ENCODE measurements at places on chromosomes 4 and X.

- no peak for DNase-seq
Measured at GRCh38 chr4:41120297-41121217, 93.8 kb downstream of the APBB2 start.

- no peak for DNase-seq
Measured at GRCh38 chrX:105870445-105870844, 48.1 kb downstream of the NRK start.

GRCh38 chr4:70651864-70652506, 14.3 kb downstream of the JCHAIN start:
- DNase-seq: no peak

GRCh38 chr4:76738086-76738931, 159.6 kb downstream of the SOWAHB start:
- DNase-seq: no peak

- DNase-seq: no peak
Measured at GRCh38 chr4:2647403-2648158, 108.6 kb downstream of the TNIP2 start.

DNA sequence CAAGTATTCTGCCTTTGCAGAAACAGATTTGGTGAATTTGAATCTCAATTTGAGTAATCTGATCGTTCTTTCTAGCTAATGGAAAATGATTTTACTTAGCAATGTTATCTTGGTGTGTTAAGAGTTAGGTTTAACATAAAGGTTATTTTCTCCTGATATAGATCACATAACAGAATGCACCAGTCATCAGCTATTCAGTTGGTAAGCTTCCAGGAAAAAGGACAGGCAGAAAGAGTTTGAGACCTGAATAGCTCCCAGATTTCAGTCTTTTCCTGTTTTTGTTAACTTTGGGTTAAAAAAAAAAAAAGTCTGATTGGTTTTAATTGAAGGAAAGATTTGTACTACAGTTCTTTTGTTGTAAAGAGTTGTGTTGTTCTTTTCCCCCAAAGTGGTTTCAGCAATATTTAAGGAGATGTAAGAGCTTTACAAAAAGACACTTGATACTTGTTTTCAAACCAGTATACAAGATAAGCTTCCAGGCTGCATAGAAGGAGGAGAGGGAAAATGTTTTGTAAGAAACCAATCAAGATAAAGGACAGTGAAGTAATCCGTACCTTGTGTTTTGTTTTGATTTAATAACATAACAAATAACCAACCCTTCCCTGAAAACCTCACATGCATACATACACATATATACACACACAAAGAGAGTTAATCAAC, 15.3 kb downstream of the PLP1 start:
- DNase-seq: no peak

- no peak for DNase-seq
Measured at GRCh38 chr4:7472442-7473013, 37.8 kb upstream of the PSAPL1 start.

- no peak for DNase-seq
Measured at GRCh38 chr4:14856934-14857235, 145.4 kb upstream of the CPEB2 start.

DNA sequence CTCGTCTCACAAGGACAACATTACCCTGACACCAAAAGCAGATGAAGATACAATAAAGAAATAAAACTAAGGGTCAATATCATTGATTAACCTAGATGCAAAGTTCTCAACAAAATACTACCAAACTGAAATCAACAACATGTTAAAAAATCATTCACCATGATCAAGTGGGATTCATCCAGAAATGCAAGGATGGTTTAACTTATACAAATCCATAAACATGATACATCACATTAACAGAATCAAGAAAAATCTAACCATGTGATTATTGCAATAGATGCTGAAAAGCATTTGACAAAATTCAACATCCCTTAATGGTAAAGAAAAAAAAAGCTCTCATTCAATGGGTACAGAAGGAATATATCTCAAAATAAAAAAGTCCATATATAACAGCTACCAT, 514.9 kb downstream of the TMA16 start:
- DNase-seq: no peak

DNA sequence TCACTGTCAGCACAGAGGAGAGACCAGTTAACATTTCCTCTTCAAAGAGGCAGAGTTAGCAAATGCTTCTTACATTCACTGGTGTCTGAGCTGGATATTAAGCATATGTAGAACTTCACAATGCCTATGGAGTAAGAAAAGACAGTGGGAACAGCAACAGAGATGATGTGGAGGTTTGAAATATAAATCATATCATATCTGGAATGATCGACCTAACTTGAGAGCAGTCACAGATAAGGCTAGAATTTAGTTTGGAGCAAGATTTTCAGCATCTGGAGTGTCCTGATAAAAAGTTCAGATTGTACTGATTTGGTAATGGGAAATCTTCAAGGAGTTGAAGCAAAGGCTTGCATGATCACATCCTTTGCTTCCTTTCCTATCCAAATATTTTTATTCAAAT, 90.5 kb upstream of the ANKRD50 start:
- no peak for DNase-seq

DNA sequence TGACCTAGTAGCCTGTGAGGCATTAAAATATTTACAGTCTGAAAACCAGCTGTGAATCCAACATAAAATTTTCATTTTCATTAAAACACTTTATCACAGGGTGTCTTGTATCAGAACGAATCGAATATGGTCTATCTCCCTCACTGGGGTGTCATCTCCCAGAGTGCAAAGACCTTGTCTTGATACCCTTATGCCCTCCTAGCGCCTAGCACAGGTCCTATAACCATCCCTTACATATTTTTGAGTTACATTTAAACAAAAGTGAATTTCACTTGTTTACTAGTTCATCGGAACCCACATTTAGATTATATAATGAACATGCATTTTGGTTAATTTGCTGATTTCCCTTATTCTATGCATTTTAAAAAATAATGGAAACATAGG, 14.0 kb downstream of the DIPK2B start:
- DNase-seq: no peak

DNA sequence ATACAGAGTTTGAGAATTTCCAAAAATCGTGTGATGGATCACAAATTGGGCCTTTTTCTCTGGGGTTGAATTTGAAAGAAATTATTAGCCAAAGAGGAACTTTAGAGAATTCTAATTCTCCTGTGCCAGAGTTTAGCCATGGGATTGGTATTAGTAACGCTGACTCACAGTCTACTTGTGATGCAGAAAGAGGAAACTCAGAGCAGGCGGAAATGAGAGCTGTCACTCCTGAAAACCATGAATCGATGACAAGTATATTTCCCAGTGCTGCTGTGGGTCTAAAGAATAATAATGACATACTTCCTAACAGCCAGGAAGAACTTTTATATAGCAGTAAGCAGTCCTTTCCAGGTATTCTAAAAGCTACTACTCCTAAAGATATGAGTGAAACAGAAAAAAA, 64.9 kb downstream of the N4BP2 start:
- no peak for DNase-seq

- DNase-seq: no peak
Measured at GRCh38 chr4:88985088-88985773, 71.8 kb downstream of the FAM13A start.
